SHP77 (cell line): ENCODE measurements at places on chromosomes 6 and 20.
A peak's percentile ranks its signal among the peaks of the same experiment; 100 is the strongest.

GRCh38 chr20:8602389-8603116, 466.3 kb upstream of the PLCB4 start:
- DNase-seq: no peak

DNA sequence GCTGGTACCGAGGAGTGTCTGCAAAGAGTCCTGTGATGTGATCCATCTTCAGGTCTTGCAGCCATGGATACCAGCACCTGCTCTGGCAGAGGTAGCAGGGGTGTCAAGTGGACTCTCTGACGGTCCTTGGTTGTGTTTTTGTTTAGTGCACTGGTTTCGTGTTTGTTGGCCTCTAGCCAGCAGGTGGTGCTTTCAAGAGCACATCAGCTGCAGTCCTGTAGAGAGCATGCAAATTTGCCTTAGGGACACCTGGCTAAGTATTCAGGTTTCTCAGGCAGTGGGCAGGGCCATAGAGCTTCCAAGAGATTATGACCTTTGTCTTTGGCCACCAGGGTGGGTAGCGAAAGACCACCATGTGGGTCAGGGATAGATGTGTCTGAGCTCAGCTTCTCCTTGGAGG, 14.5 kb upstream of the RGS17 start:
- DNase-seq: peak; percentile 90

GRCh38 chr20:59866338-59866737, 67.1 kb downstream of the SYCP2 start:
- DNase-seq: no peak

DNA sequence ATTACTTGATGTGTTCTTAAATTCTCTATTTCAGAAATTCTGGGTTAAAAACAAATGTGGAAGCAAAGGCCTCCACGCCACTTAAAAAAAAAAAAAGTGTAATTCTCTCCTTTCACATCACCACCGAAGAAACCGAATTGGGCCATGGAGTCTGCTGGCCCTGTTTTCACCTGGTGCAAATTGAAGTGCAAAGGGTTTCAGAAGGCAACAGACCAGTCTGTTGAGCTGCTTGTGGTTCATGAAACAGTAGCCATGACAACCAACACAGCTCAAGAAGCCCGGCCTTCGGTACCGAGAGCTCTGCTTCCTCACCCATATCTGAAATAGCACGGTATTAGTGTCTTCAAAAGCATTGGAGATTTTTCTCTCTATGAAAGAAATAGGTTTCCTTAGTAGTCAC, 63.1 kb downstream of the GMPR start:
- no peak for DNase-seq

DNA sequence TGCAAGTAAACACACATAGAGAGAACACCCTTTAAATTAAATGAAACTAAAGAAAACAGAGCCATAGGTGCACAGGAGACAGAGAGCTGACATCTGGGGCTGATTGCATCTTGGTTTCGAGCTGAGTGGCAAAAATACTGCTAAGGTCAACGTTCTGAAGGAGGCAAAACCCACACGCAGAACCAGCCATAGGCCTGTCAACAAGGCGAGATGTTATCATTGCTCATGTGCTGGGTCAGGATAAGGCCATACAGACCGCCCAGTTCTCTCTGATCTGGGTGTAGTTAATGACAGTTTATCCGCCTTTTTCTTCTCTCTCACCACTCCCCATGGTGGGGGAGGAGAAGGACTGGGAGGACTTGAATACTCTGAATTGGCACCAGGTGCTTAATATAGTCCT, 4.5 kb upstream of the FAM110A start:
- no peak for DNase-seq

- no peak for DNase-seq
Observed at GRCh38 chr20:2398449-2398848, 17.7 kb downstream of the TGM6 start.
